Activated CD4-positive, alpha-beta T cell treated with anti-CD3 and anti-CD28 coated beads, Interleukin-2, amount 50 U/mL, for 48 hours (primary cell): ENCODE measurements at places on chromosomes 3 and 15.
A peak's percentile ranks its signal among the peaks of the same experiment; 100 is the strongest.

DNA sequence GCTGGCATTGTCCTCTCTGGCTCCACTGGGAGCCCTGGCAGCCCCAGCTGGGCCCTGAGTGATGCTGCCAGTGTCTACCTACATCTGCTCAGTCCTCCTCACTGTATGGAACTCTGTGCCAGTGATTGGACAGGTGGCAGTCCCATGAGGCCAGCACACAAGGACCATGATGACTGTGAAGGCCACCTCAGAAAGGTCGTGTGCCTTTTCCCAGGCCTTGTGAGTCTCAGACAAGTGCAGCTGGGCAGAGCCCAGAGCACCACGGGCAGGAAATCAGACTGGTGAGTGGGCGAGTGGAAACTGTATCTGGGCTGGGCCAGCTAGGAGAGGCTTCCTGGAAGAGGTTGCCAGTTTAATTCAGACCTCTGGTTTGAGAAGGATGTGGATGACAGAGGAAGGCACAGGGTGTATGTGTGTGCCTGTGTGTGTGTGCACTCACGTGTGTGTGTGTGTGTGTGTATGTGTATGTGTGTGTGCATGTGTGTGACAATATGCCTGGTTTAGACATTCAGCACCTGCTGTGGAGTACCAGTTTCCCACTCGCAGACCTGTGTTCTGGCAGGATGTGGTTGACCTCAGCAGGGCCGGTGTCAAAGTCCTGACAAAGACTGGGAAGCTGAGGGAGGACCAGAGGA lies 7.0 kb downstream of the MAPKAPK3 start:
- peak; percentile 79 for DNase-seq

GRCh38 chr15:57298204-57298603 lies 78.1 kb upstream of the CGNL1 start:
- DNase-seq: no peak

DNA sequence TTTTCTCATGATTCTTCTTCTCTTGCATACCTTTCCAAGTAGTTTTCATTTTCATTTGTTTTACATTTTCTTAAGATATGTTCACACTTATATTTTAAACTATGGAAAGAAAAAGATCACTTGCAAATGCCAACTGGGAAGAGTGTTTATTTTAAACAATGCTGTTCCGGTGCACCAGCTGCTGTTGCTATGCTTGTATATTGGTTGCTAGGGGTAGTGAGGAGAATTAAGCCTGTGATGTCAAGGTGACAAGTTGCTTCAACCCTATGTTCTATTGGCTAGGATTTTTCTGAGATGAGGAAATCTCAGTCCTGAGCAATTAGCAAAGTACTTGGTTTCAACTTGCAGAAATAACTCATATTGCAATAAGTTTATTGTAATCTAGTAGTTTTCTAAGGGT lies 500.1 kb downstream of the MFSD1 start:
- no peak for DNase-seq

GRCh38 chr3:12773710-12774086 lies 14.6 kb upstream of the TMEM40 start:
- DNase-seq: no peak

GRCh38 chr15:54482251-54482650 lies 504.0 kb downstream of the UNC13C start:
- no peak for DNase-seq

GRCh38 chr3:48629894-48630293 lies 5.4 kb downstream of the SLC26A6 start:
- no peak for DNase-seq

DNA sequence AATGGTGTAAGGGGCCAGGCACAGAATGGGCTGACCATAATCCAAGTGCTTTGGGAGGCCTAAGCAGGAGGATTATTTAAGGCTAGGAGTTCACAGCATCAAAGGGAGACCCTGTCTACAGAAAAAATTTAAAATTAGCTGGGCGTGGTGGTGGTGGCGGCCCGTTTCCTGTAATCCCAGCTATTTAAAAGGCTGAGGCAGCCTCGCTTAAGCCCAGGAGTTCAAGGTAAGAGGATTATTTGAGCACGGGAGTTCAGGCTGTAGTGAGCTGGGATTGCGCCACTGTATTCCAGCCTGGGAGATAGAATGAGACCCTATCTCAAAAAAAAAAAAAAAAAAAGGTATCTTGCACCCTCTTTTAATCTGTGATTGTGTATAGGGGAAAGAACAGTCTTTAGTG lies 1.9 kb downstream of the TMA7 start:
- no peak for DNase-seq

DNA sequence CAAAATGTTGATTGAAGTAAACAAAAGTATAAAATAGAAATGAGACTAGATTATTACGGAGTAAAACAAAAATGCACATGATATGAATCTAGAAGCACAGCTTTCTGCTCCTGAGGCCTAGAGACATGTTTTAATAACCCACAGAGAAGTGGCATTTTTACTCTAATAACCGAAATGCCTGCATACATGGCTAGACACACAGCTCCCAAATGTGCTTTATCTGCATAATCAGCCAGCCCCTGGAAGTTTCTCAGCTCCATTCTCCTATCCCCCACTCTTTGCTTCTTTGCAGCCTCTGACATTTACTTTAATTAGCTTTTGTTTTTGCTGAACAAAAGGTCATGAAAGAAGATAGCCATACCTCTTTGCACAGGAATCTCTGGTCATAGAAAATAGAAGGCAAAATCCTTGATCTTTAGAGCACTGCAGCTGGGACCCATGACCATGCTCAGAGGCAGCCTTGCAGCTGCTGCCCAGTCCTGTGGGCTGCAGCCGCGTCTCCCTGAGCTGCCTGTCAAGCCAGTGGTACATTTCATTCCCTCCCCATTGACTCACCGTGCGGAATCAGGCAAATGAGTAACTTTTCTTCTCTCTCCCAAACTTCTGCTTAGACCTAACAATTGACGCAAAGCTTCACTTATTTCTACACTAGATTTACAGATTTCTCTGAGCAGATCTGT lies at the start of gene VEPH1:
VEPH1 (minus strand) TSS at position 501 of the 680 bp plus-strand sequence. CDS start 8,067 bp downstream, outside the sequence.
- no peak for DNase-seq

- DNase-seq: no peak
These were observed 165.8 kb downstream of the ERC2 start for GRCh38 chr3:56302417-56302816.

- no peak for DNase-seq
These were observed 321.9 kb downstream of the ZPLD1 start for GRCh38 chr3:102756706-102757105.

DNA sequence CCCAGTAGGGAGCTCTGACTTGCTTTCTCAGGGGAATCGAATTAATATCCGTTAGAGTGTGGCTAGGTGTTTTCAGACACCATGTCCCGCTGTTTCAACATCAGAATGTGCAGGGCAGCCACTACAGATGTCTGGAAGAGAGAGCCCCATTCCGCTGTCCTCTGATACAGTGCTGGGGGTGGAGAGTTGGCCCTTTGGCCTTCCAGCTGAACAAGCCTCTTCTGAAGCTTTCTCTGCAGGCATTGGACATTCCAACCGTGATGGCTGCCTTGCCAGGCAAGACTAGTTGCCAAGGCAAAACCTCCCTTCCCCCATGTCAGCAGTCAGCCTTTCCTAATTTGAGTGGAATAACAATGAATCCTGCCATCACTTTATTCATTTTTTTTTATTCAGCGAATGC lies 1.5 kb downstream of the FAH start:
- no peak for DNase-seq

- DNase-seq: no peak
These were observed 147.8 kb upstream of the MCTP2 start for GRCh38 chr15:94083467-94084052.

DNA sequence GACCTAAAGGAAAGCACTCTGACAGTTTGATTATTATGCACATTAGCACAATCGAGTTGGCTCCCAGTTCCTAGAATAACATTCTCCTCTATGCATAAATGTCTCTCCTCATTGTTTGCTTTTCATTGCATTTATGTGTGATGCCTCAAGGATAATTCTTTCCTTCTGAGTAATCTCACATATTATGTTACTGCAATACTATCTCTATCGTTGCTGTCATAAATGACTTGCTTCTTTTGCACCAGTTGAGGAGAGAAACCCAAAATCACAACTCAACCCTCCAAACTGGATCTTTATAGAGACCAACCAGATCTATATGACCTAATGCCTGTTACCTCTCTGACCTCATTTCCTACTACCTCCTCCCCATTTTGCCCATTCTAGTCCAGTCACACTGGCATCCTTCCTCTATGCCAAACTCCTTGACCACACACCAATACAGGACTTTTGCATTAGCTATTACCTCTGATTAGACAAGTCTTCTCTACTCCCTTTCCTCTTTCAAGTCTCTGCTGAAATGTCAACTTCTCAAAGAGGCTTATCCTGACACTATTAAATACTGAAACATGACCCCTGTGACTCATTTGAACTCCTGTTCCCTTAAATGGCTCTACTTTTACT lies 1026.0 kb downstream of the TUSC7 start:
- DNase-seq: no peak

GRCh38 chr15:97301166-97301565 lies 659.3 kb upstream of the ARRDC4 start:
- DNase-seq: no peak

DNA sequence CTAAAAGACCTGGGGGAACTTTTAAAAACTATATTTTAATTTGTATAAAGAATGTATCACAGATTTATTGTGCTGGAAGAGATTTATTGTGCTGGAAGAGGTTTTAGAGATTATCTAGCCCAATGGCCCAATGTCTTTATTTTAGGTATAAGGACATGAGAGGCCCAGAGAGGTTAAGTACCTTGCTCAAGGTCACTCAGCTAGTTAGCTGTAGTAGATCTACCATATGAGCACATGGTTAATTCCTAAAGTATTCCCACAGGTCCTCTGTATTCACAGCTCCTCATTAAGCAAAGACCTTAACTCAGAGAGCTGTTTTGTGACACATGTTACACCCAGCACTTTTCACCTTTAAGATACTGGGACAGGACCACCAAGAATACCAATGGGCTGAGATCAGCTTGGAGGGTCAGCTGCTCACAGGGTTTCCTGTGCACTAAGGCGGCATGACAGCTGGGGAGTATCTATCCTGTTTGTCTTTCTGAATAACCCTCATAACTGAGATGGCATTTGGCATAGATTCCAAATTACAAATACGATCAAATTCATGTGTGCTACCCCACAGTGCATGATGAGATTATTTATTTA lies 143.1 kb upstream of the TBL1XR1 start:
- no peak for DNase-seq

DNA sequence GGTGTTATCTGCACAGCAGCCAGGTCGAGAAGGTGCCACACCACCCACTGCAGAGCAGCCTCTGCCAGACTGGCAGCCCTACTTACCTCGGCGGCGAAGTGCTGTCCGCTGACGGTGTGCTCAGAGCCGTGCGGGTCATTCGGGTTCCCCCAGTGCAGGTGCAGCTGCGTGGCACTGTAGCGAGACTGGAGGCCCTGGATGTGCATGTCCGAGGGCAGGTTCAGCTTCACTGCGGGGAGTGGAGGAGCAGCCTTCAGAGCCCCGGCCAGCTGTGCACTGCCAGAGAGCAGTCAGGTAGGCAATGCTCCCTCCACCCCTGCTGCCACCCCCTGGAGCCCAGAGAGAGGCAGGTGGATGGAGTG lies 36.3 kb downstream of the CA12 start:
- DNase-seq: no peak

DNA sequence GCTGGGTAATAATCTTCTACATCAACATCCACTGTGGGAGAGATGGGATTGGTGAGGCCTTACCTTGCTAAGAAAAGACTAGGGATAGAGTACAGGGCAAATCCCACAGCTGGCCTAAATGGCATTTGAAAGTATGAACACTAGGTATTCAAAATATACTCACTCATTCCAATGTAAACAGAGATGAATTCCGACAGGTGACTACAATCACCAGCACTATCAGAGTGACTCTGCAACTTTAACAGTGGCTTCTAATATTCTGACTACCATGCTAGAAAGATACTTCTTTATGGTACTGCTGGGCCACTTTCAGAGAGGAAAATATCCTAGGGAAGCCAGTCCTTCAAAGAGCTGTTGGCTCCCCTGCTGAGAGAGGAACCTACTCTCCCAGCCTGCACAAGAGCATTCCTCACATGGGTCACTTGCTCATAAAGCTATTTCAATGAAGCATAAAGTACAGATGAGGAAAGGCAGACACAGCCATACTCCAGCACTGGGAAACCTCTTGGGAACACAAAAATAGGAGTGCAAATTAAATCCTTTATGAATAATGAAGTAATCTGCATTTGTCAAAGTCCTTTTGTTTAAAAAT lies 21.5 kb upstream of the MAN2C1 start:
- DNase-seq: no peak

GRCh38 chr3:138578961-138579574 lies 15.0 kb downstream of the CEP70 start:
- no peak for DNase-seq

GRCh38 chr15:63094495-63094931 lies 27.1 kb upstream of the LACTB start:
- no peak for DNase-seq

DNA sequence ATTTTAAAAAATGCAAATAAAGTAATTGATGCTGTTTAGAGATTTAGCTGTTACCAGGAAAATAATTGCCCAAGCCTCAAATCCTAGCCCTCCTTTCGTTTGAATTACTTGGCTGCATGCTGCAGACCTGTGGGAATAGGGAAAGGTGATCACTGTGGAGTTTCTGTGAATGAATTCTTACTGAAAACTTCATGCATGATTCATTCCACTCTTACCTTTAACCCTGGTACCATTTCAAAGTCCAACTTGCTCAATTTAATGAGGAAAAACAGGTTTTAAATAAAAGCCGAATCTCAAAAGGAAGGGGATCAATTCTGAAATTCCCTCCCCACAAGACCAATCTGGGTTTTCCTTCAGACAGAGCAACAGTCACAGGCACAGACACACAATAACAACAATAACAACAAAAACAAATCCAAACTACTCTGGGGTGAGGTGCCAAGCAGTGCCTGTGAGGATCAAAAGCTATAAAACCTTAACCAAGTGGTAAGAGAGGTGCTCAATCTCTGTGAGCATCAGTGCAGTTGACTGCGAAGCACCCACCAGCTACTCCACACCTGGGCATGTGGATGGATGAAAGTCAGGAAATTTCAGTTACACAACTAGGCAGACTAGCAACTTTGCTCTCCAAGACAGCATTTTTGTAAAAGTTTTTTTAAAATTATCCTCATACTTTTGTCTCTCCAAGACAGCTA lies 200.8 kb downstream of the CNTN3 start:
- no peak for DNase-seq

DNA sequence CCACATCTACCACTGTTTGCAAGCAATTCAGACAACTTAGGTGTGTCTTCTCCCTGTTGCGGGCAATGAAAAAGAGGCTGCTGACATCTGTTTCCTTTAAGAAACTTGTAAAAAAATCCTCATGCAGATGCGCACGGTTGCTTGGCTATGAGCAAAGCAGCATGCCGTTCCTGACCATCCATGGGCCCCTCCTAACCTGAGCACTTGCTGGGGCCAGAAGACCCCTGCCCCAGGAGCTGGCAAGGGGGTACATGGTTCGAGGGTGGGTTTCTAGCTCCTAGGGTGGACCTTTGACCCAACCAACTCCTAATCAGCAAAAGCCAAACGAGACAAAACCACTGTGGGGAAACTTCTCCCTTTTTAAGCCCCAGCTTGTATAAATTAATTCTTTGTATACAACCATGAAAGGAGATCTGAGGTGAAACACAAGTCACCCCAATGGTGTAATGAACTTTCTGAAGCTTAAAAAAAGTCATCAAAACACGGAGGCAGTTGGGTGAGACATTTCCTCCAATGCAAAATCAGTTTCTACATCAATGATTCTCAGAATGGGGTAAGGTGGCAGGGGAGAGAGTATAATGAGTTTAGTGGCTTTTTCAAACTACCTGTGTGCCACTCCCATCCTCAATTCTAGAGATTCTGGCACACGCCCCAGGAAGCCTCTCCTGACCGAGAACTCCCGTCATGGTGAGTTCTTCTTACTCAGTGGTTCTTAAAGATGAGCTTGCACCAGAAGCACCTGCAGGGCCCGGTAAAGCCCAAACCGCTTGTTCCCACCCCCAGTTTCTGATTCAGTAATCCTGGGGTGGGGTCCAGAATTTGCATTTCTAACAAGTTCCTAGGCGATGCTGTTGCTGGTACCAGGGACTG lies 44.1 kb downstream of the CPN2 start:
- peak; percentile 42 for DNase-seq
